Fibroblast of the aortic adventitia (primary cell): ENCODE measurements at places on chromosomes 11 and 22. TPM values are rescaled to one million over a fixed set of nuclear protein-coding genes. Genes with fewer than 3 reads are reported as not detected.

Gene TUT1
- 4.5 and 9.4 TPM in 2 replicates for total RNA-seq

Gene GNB1L
- 4.0 and 5.2 TPM in 2 replicates for total RNA-seq

Gene OR5P2
- not detected in 2 replicates for total RNA-seq

Gene CCDC116
- total RNA-seq = 0.18 and 0.25 TPM in 2 replicates

Gene ANO3
- total RNA-seq = 0.98 and 5.9 TPM in 2 replicates

Gene RELT
- total RNA-seq = 0.57 and 4.6 TPM in 2 replicates

Gene C11orf16
- total RNA-seq = not detected in 2 replicates

Gene PNPLA3
- total RNA-seq = 2.9 and 4.5 TPM in 2 replicates

Gene MOGAT2
- total RNA-seq = not detected in 2 replicates

Gene PARVB
- 23.0 and 30.6 TPM in 2 replicates for total RNA-seq

Gene MMP8
- 0.41 TPM in 1 of 2 replicates, not detected in the other for total RNA-seq

Gene PHOX2A
- total RNA-seq = not detected in 2 replicates

Gene PISD
- total RNA-seq = 21.3 and 25.5 TPM in 2 replicates

Gene KDM4D
- 0.08 and 1.1 TPM in 2 replicates for total RNA-seq
